ENCODE measurements at places on chromosomes 12 and 14.

DNA sequence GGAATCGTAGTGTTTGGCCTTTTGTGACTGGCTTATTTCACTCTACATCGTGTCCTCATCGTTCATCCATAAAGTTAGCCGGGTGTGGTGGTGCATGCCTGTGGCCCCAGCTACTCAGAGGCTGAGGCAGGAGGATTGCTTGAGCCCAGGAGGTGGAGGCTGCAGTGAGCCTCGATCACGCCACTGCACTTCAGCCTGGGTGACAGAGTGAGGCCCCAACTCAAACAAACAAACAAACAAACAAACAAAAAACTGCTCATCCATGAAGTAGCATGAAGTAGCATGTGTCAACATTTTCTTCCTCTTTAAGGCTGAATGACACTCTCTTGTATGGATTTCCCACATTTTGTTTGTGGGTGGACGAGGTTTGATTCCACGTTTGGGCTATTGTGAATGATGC lies 44.0 kb upstream of the MEG3 start:
- DNase-seq, result no peak

GRCh38 chr14:66087231-66087630 lies 398.9 kb upstream of the CCDC196 start:
- peak; percentile 81 for DNase-seq

GRCh38 chr12:42691991-42692557 lies 102.5 kb upstream of the PRICKLE1 start:
- DNase-seq, result no peak

GRCh38 chr12:81819991-81820633 lies 61.0 kb upstream of the PPFIA2 start:
- DNase-seq, result peak; percentile 4

DNA sequence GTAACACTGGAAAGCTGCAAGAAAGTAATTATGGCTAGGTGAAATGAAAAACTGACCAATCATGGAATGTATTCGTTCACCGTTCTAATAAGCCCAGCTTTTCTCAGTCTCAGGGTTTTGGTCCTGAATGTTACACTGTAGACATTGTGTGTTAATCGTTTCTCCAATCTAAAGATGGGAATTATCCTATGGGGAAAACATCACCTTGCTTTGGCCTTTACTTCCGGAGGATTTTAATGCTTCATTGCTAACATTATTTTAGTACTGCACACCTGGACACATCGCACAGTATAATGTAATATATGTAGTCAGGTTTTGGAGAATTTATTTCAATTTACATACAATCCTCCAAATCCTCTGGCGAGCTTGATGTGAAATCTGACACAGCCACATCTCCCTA lies 1.2 kb upstream of the TRHDE start:
- no peak for DNase-seq

GRCh38 chr12:39277416-39277815 lies 165.5 kb downstream of the KIF21A start:
- DNase-seq, result no peak

DNA sequence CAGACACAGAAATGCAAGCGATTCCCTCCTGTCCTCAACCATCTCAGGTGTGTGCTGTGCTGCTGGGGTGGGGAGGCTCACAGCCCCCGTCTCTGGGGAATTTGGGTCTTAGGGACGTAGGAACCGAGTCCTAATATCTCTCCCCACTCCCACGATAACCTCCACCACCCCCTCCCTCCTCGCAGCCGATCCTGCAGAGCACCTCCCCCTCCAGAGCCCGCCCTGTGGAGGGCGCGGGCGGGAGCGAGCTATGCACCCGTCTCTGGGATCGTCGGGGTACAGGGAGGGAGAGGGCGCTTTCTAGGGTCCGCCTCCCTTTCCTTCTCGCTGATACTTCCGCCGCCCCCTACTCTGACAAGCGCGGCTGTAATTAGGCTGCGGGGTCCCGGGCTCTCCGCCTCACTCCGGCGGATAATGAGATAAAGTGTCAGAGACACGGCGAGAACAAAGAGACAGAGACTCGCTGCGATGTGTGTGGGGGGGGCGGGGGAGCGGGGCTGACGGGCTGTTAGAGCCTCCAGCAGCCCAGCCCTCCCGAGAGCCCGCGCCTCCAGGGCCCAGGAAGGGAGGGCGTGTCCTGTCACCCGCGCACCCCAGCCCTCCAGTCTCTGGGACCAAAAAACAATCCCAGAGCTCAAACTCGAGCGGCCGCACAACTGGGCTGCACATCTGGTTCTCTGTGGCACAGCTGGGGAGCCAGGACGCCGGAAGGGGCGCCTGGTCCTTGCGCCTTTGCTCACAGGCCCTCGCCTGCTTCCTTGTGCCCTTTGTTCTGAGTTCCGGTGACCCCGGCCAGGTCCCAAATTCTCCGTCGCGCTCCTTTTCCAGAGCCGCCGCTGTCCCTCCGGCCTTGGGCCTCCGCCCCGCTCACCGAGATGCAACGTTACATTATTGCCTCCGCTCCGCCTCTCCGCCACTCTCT lies 8.7 kb downstream of the SHMT2 start:
- no peak for DNase-seq

DNA sequence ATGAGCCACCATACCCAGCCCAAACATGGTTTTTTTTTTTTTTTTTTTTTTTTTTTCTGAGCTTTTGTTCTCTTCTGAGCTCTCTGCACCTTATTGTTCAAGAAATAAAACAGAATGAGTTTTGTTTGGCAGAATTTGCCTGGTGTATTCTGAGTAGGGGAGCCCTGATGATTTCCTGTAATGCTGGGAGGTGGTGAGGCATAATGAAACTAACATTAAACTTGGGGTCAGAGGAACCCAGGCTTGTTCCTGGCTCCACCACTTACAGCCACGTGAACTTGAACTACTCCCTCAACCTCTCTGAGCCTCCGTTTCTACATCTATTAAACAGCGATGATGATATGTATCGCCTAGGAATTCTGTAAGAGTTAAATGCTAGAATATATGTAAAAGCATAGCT lies 276.3 kb upstream of the CRY1 start:
- DNase-seq, result no peak

GRCh38 chr14:100530270-100531072 lies 56.7 kb downstream of the BEGAIN start:
- no peak for DNase-seq

DNA sequence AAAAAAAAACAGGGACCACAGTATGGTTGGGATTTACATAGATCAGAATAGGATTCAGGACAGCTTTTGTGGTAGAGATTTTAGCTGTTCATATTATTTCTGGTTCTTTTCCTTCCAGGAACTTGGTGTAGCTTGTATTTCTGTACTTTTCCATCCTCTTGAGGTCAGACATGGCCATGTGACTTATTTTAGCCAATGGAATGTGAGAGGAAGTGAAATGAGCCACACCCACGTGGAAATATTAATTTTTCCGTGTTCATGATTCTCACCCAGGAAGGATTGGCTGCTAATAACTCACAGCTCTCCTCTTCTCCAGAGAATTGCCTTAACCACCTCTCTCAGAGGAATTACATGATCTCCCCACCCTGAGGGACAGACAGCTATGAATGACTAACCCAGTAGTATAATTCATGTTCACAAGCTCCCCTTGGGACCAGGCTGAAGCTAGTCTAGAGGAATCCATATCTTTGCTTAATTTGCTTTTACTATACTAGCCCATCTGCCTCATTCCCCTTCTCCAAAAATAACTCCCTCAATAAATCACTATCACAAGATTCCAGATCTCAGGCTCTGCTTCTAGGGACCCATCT lies 340.4 kb downstream of the NUAK1 start:
- no peak for DNase-seq

DNA sequence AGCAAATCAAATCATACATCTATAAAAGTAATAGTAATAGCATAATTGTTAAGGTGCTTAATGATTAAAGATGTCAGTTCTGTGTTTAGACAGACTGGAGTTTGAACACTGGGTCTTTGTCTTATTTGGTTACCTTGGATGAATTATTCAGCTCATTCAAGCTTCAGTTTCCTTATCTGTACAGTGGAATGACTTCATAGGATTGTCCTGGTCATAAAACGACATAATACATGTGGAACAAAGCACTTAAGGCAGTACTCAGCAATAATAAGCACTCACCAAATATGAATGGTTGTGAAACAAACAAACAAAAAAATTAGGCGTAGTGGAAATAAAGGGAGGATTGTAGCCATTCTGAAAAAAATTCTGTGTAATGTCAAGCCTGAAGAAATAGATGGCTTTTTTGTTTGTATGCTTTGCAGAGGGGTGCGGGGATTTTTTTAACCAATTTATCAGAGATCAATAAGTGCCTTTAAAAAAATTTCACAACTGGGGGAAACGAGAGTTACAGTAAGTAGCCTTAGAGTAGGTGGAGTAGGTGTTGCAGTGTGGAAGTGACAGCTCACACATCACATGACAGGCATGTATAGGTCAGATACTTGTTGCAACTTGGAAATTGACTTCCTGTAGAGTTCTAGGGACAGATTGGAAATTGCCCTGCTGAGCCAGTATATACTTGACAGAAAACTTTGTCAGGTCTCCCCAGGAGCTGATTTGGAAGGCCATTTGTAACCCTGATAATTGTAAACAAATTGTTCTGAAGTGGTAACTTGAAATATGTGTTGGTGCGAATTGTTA lies 157.7 kb downstream of the SLC15A5 start:
- DNase-seq, result no peak

GRCh38 chr14:69439521-69440270 lies 41.2 kb downstream of the SLC39A9 start:
- DNase-seq, result no peak

GRCh38 chr12:132319359-132319950 lies 9.9 kb downstream of the GALNT9 start:
- no peak for DNase-seq

- DNase-seq, result no peak
These were observed 182.6 kb upstream of the PZP start for GRCh38 chr12:9390761-9391160.

DNA sequence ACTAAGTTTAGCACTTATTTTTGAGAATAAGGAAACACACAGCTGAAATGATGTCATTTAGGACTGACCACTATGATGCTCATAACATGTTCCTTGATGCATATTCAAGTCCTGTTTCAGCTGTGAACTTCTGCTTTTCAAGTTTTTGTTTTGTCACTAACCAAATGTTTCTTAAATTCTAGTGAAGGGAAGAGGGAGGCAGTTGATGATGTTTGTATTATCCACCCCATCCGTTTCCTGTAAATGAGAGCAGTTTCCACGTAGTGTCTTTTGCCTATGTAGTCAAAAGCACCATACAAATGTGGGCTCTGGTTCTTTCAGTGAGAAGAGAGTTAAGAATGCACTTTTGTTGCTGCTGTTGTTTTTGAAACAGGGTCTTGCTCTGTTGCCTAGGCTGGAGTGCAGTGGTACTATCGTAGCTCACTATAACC lies 491.8 kb downstream of the PCNX1 start:
- DNase-seq, result no peak

GRCh38 chr14:59707778-59708561 lies 131.4 kb upstream of the CCDC175 start:
- DNase-seq, result no peak

DNA sequence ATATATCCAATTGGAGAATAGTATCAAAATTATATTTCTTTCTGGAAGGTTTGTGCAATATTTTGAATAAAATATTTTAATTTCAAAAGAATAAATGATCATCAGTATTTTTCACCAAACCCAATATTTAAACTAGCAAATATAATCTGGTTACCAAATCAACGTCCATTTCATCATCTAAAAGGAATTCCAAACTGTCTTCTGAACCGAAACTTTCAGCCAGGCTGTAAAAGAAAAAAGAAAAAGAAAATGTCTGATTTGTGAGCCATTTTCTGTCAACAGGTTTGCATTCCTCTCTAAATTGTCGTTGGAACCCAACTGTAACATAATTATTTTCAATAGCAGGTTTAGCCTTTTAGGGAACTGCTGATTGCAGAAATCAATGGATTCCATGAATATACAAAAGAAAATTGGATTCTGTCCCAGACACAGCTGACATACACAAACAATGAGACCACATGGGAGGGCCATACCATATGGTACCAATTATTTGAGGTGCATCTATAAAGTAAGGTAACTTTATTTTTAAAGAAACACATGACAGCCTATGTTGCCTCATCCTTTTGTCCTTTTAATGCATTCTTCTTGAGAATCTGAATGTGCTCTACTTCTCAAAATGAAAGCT lies 22.7 kb downstream of the SNRPF start:
- DNase-seq, result no peak

- DNase-seq, result no peak
These were observed 191.7 kb downstream of the ALG10B start for GRCh38 chr12:38508246-38508645.

DNA sequence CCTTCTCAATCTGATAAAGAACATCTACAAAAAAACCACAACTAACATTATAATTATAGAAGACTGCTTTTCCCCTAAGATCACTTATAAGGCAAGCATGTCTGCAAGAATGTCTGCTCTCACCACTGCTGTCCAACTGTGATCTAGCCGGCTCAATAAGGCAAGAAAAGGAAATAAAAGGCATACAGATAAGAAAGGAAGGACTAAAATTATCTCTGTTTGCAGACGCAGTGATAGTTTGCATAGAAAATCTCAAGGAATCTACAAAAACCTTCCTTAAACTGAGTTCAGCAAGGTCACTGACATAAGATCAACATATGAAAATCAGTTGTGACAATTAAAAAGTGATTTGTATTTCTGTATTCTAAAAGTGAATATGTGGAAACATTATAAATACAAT lies 138.0 kb upstream of the EGLN3 start:
- DNase-seq, result no peak

GRCh38 chr12:54270345-54270744 lies 9.6 kb downstream of the CBX5 start:
- DNase-seq, result no peak

DNA sequence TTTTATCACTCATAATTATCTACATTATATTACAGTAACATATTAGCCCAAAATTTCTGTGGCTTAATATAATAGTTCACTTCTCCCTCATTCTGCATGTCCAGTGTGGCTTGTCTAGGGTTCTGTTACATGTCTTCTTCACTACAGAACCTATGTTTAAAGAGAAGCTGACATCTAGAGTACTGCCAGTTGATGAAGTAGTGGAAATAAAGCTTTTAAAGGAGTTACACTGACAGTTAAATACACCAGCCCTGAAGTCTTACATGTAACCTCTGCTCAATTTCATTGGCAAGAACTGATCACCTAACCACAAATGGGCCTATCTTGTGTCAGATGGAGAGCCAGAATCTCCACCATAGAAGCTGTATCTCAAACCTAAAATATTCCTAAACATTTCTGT lies 32.9 kb downstream of the RPS6KA5 start:
- DNase-seq, result no peak

- DNase-seq, result no peak
These were observed 73.3 kb downstream of the ASCL4 start for GRCh38 chr12:107847830-107848229.

- DNase-seq, result no peak
These were observed 35.9 kb upstream of the PYGL start for GRCh38 chr14:50979941-50980850.

GRCh38 chr12:103924761-103925641 lies 5.2 kb upstream of the HSP90B1 start:
- peak; percentile 41 for DNase-seq

DNA sequence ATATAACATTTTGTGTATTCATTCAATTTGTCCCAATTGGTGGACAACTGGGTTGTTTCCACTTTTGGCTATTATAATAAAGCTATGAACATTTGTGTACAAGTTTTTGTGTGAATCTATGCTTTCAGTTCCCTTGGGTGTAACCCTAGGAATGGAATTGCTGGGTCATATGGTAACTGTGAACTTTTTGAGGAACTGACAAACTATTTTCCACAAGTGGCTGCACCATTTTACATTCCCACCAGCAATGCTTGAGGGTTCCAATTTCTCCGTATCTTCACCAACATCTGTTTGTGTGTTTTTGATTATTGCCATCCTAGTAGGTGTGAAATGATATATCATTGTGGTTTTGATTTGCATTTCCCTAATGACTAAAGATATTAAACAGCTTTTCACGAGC lies 13.0 kb downstream of the LPCAT3 start:
- no peak for DNase-seq

All from AG08395 (cell line).